ENCODE measurements at places on chromosomes 1 and 21.

GRCh38 chr21:36613059-36613458 lies 85.9 kb upstream of the SIM2 start:
- no peak for DNase-seq

- no peak for DNase-seq
Measured at GRCh38 chr1:46810596-46810995, 11.8 kb downstream of the CYP4B1 start.

GRCh38 chr1:154951901-154952657 lies 3.8 kb downstream of the PBXIP1 start:
- DNase-seq = no peak

DNA sequence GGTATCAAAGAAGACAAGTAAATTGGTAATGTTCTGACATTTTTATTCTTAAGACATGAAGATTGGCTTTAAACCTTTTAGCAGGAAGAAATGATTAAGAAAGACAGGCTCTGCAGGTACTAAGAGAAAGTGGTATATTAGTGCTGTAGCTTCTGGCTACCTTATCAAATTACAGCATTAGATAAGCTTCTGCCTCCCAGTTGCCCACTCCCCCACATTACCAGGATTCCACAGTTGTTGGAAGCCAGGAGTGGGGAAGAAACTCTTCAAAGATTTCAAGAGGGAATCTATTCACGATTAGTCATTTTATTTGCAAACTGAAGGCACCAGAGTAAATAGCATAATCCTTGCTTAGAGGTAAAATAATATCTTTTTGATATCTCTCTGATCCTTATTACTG lies 274.9 kb downstream of the LMO4 start:
- no peak for DNase-seq

GRCh38 chr1:64046243-64046642 lies 157.2 kb upstream of the UBE2U start:
- no peak for DNase-seq
